ENCODE measurements at places on chromosomes 11 and 22.
A peak's percentile ranks its signal among the peaks of the same experiment; 100 is the strongest.

GRCh38 chr11:116716621-116717020, 56.2 kb downstream of the BUD13 start:
- DNase-seq, result no peak

DNA sequence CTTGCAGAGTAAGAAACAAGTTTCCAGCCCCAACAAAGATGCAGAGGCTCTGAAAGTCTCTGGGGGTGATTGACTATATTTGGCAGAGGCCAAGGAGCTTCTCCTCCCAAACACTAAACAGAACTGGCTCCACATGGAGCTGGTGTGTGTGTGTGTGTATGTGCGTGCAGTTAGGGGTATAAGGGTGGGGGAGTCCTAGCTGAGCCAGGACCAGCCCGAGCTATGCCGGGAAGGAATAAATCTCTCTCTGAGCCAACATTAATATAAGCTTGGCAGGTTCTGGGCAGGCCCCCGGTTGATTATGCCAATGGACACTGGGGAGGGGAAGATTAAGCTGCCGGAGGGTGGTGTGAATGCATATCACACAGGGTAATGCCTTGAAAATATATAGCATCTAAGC, 324.2 kb downstream of the MIAT start:
- DNase-seq, result no peak

DNA sequence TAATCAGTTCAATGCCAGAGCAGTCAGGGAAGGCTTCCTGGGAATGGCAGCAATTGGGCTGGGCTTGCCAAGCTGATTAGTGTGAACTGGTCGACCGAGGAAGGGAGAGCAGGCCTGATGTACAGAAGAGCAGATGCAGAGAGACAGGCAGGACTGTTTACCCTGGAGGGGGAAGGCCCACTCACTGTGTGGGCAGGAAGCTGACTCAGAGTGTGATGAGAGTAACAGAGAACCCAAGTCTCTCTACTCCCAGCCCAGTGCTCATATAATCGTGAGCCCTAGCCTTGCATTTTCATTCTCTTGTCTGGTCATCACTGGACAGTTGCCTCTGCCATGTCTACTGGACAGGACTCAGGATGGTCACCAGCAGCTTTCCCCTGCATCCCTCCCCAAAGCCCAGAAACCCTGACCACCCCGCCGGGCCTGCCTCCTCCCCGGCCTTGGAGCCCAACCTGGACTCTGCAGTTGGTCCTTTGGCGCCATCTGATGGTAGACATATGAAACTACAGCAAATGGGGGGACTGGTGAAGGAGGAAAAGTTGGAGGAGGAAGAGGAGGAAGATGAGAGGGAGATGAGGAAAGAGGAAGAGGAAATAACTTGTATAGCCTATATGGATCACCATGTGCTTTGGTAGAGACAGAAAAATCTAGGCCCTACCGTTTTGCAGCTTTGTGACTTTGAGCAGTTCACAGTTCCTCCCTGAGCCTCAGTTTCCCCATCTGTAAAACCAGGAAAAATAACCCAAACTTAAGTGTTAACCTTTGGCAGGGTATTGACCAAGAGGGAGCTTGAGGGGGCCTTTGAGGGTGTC, 43.4 kb upstream of the PRDM11 start:
- peak; percentile 89 for DNase-seq

DNA sequence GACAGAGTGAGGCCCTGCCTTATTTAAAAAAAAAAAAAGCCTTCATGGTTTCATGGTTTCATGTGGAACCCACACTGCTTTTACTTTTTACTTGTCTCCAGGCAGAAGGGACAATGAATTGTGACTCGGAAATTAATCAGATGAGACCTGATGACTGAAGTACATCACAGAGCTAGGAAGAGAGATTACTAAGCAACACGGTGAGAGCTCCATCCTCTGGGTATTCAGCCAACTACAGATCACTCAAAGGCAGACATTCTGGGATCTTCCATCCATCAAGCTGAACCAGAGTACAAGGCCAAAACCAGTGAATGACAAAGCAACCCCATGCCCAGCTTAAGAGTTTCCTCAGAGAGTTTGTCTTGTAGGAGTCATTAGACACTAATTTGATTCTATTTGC, 433.2 kb downstream of the SOX6 start:
- DNase-seq, result no peak

DNA sequence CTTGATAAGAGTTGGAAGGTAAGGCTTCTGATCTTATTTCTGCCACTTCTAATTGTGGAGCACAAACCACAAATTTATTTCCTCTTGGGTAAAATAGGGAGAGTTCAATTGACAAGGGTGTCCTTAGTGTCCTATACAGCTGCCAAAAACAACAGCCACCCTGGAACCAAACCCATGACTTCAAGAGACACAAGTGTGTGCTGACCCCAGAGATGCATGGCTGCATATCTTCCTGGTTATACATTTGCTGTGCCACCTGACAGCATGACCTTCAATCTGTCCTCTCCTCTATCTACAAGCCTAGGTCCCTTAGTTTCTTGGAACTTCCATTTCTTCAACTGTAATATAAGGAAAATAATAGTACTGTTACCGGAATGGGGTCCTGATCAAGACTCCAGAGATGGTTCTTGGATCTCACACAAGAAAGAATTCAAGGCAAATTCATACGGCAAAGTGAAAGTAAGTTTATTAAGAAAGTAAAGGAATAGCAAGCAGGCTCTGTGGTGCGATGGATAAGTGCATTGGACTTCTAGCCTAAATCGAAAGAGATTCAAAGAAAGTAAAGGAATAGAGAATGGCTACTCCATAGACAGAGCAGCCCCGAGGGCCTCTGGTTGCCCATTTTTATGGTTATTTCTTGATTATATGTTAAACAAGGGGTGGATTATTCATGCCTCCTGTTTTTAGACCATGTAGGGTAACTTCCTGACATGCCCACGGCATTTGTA, 15.5 kb upstream of the TMEM123 start:
- DNase-seq, result no peak

DNA sequence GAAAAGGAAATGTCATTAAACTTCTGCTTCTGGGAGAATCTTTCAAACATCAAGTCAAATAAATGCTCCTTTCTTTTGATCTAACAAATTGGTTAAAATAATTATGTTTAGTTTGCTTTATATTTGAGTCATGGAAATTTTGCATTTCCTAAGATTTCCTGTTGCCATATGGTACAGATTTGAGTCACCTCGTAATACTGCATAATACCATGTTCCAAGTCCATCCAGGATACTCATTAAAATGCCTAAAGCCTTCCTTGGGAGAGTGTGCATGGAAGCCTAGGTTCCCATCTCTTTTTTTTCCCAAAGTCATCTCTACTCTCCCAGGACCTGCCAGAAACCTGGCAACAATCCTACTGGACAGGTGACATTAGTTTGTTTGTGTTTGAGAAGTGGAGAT, 4.2 kb downstream of the OR9I1 start:
- no peak for DNase-seq

Data from fibroblast of pulmonary artery (primary cell).